ENCODE measurements at places on chromosomes 11 and 22.

DNA sequence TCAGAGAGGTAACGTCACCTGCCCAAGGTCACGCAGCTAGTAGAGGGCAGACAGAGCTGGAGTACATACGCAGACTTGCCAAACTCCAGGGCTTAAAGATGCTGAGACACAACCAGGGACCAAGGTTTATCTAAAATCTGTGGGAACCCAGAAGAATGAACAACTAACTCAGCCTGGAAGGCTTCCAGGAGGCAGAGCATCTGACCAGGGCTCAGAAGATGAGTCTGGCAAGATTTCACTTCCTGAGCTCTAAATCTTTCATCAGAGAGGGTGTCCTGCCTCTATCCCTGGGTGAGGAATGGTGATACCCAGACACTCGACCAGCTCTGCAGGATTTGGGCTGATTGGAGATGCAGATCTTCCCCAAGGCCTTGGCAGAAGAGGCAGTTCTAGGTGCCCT is 9.1 kb downstream of the GAL3ST1 start:
- DNase-seq = no peak

GRCh38 chr11:114623720-114624119 is 28.1 kb upstream of the NXPE4 start:
- DNase-seq = no peak

- DNase-seq = no peak
These were observed 60.9 kb upstream of the PAX6 start for GRCh38 chr11:31872076-31872443.

DNA sequence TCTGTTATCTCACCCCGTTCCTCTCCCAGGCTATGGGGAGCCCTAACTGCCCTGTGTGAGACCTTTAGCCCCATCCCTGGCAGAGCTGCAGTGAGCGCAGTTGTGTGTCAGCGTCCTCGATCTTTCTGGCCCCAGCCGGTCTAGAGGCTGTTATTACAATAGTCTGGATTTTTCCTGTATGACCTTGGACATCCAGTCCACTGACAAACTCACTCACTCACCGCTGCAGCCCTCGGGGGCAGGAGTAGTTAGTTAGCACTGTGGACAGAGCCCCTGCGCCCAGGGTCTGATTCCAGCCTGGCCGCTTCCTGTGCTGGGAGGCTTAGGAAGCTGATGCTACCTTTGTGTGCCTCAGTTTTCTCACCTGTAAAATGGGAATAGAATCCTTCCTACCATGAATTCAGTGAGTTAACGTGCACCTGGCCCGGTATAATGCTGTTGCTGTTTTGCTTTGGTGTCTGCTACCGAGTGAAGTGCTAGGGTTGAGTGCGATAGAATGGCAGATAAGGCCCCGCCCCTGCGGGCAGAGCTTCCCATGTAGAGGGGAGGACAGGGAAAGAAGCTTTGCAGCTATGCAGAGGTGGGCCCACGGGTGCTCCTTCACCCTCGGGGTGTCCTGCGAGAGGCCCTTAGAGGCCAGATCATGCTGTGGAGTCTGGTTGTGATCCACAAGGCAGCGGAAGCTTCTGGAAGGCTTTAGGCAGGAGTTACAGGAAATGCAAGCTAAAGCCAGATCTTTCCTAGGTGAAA is 3.0 kb downstream of the LRP5 start:
- DNase-seq = peak; percentile 59

DNA sequence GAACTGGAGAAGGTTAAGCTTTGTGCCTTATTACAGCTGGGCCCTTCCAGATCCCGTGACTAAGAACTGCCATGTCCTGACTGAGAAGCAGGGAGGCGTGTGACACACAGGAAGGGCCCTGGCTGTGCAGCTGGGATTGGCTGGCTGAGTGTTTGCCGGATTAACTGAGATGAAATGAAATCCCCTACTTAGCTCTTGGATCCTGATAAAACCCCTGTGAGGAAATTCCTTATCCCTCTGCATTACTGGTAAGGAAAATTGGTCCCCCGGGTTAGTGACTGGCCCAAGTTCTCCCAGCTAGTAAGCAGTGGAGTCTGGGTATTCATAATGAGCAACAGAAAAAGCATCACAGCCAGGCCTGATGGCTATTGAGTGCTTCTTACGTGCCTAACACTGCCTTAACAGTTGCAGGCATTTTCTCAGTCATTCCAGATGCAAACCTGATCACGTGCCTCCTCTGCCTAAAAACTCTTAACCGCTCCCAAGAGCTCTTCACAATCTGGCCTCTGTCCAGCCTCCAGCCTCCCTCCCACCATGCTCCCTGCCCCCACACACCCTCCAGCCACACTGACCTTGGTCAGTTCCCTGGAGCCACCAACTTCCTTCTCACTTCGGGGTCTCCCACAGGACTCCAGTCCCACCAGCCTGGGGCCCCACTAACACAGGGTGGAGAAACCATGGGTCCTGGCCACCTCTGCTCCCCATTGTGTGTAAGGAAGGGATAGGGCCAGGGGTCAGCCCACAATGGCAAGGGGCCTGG is 37.8 kb downstream of the ARRB1 start:
- peak; percentile 65 for DNase-seq

DNA sequence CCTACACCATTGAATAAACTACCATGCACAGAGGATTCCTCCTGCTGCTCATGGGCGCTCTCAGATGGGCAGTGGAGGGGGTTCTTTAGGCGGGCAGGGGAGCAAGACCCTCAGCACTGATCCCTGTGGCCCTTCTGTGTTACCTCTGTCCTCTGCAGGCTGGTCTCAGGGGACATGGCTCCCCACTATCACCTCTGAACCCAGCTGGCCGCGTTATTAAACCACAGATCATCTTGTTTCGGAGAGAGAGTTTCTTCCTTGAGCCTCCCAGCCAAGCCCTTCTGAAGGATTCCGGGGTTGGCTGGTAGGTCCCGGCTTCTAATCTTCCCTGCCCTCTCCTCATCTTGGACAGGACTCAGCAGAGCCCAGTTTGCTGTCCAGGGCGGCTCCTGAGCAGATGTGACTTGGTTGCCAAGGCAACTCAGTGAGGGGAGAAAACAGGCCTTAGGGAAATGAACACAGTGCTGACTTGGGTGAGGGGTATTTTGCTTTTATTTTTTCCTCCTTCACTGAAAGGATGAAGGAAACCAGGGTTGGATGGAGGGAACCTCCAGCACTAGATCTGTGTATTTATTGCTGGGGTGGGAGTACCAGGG is 13.3 kb downstream of the APOL3 start:
- no peak for DNase-seq

DNA sequence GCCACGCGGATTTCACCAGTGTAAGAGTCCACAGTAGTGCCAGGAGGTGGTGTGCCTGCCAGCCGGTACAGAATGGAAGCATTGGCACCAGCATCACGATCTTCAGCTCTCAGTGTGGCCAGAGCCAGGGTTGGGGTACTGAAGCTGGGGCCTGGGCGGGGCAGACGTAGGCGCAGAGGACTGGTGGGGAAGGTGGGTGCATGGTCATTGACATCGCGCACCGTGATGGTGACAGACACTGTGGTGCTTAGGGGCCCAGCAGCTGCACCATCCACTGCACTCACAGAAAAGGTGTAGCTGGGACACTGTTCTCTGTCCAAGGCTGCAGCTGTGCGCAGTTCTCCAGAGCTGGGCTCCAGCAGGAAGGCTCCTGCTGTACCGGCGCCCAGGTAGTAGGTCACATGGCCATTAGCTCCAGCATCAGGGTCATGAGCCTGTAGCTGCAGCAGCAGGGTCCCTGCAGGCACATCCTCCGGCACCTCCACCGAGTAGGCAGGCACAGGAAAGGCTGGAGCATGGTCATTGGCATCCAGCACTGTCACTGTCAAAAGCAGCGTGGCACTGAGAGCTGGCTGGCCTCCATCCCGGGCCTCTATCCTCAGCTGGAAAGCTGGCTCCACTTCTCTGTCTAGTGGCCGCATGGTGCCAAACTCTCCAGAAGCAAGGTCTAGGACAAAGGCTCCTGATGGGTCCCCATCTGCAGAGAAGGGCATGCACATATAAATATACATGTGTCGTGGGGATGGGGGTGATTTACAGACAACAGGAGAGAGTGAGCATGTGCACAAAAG is 7.9 kb upstream of the TPP1 start:
- DNase-seq = no peak

DNA sequence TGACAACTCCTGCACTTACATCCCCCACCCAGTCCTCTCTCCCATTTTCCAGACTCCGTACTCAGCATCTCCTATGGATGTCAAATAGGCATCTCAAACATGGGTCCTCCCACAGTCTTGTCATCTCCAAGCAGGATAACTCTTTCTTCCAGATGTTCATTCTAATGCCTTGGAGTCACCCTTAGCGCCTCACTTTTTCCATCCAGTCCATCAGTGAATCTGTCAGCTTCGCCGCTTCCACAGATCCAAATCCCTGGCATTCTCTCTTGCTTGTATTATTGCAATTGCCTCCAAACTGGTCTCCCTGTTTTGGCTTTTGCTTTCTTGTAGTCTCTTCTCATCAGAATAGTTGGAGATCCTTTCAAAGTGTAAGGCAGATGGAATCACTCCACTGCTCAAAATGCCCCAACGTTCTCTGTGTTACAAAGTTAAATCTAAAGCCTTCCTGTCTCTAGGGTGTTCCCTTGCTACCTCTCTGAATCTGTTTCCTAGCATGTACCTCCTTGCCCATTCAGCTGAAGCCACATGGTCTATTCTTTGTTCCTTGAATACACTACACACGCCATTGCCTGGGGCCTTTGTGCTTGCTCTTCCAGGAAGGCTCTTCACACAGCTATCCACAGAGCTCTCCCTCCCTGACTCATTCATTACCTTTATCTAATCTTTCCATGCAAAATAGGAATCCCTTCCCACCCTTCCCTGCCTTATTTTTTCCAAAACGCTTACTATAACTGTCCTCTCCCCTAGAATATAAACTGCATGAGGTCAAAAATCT is 64.8 kb downstream of the UBASH3B start:
- no peak for DNase-seq

DNA sequence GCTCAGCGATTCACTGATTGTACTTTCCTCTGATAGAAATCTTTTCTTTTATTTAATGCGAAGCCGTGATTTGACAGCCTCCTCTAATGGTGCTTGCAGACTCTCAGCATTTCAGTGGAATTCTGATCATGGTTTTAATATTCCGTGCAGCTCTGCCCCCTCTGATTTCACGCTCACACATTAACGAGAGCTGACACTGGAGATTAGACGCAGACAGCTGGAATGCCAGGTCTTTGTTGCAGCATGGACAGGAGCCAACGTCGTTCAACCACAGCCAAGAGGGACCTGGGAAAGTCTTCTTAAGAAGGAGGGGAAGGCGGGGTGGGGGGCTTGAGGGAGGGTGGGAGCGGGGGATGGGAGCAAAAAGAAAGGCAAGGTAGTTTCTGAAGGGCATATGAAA is 186.4 kb downstream of the BLID start:
- DNase-seq = no peak

- no peak for DNase-seq
These were observed 10.6 kb upstream of the XBP1 start for GRCh38 chr22:28810821-28811491.

- no peak for DNase-seq
These were observed 1.4 kb upstream of the MOB2 start for GRCh38 chr11:1487851-1488574.

- no peak for DNase-seq
These were observed 26.7 kb downstream of the PARVG start for GRCh38 chr22:44207173-44207980.

DNA sequence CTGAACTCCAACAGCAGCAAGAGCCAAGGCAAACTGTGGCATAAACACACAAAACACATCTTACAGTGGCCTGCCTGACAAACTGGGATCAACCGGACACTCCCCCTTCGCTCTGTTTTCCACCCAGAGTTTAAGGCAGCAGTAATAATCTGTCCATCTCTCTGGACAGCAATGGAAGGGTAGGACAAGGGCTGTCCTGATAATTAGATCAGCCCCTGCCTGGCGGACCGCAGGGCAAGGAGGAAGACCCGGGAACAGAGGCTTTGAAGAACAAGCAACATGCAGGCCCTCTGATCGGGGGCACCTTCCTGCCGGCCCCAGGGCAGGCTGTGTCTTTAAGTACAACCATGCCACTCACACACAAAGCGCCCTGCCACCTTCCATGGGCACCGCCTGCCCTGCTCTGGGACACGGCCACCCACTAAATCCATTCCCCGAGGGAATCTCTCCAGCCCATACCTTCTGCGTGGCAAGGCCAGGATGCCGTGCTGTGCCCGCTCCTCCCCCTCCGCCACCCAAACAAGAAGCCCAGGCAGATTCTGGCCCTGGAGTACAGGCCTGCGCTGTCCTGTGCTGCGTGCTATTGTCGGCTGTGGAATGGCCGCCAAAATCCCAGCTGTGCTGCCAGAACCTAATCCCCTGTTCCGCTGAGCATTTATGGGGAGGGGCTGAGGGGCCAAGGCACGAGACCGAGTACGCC is 38.8 kb downstream of the NUMA1 start:
- peak; percentile 32 for DNase-seq

DNA sequence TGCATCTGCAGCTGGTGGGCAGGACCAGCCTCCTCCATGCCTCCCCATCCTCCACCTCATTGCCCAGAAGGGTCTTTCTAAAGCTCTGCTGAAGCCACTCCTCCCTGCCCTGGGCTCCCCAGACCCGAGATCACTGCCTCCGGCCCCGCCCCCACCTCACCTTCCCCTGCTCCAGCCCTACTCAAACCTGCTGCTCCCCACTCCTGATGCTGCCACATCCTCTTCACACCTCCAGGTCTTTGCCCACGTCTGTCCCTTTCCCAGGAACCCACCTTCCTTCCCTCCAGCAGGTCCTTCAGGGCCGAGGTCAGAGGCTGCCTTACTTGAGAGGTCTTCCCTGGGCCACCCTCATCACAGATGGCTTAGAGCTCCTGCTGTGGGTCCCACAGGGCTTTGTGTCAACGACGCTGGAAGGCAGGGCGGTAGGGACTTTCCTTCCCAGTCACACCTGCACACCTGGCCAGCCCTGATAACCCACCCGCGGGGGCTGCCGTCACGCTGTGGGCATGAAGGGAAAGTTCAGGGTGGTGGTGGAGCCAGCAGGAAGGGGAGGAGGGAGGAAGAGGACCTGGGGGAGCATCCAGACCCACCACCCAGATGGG is 11.9 kb downstream of the WNT7B start:
- no peak for DNase-seq

DNA sequence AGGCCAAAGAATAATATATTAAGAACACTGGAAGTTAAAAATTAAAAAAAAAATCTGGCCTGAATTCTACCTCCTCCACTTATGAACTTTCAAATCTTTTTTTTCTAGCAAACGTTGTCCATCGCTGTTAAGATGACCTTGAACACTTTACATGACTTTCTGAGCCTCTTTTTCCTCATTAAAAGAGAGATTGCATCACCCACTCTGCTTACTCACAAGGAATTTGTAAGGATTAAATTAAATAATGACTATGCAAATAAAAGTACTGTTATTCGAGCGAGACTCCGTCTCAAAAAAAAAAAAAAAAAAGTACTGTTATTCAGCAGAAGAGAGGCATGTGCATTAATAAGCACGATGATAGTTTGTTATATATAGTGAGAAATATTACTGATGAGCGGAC is 285.1 kb upstream of the CCDC90B start:
- no peak for DNase-seq
